PC-9 (cell line): ENCODE measurements at places on chromosomes 2 and 18. TPM values are rescaled to one million over a fixed set of nuclear protein-coding genes. Genes with fewer than 3 reads are reported as not detected.

- H3K4me1 ChIP-seq, result 0 out of 2 replicates have a peak, but pooled peaks cover 5% of the 10 kb centered on the region
- peaks cover 94% of the 10 kb centered on the region for H3K27me3 ChIP-seq
- DNase-seq, result no peak
- no peak overlapping the region for H3K27ac ChIP-seq
- H3K4me3 ChIP-seq, result no peak overlapping the region
- H3K36me3 ChIP-seq, result no peaks in the 10 kb centered on the region
These were observed 151.1 kb upstream of the TWIST2 start for GRCh38 chr2:238696786-238697185.

DNA sequence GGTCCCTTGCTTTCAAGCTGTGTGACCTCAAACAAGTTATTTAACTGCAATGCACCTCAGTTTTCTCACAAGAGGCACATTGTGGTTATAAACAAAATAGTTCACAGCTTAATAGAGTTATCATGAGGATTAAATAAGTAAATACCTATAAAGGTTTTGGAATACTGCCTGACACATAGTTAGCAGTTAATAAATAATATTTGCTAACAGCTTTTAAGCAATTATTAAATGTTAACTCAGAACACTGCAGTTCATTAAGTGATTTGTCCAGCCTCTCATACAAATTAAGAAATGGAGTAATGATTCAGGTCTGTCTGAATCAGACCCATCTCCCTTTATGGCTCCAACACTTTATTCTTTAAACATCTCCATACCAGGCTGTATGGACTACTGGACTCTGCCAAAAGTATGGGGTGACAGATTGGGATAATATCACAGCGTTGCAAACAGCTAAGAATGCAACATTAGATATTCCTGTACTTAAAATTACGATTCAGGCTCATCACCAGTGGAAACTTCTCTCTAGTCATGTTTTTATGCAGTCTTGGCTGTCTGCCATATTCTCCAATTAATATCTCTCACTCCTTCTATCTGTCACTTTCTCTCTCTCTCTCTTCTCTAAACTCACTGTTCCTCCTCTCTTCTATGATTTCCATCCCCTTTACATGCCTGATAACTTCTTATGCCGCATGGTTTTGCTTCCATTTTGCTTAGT, 370.6 kb upstream of the UBE2E3 start:
- no peaks in the 10 kb centered on the region for H3K4me1 ChIP-seq
- no peak overlapping the region for H3K27ac ChIP-seq
- no peaks in the 10 kb centered on the region for H3K36me3 ChIP-seq
- H3K27me3 ChIP-seq, result no peaks in the 10 kb centered on the region
- H3K4me3 ChIP-seq, result no peak overlapping the region

DNA sequence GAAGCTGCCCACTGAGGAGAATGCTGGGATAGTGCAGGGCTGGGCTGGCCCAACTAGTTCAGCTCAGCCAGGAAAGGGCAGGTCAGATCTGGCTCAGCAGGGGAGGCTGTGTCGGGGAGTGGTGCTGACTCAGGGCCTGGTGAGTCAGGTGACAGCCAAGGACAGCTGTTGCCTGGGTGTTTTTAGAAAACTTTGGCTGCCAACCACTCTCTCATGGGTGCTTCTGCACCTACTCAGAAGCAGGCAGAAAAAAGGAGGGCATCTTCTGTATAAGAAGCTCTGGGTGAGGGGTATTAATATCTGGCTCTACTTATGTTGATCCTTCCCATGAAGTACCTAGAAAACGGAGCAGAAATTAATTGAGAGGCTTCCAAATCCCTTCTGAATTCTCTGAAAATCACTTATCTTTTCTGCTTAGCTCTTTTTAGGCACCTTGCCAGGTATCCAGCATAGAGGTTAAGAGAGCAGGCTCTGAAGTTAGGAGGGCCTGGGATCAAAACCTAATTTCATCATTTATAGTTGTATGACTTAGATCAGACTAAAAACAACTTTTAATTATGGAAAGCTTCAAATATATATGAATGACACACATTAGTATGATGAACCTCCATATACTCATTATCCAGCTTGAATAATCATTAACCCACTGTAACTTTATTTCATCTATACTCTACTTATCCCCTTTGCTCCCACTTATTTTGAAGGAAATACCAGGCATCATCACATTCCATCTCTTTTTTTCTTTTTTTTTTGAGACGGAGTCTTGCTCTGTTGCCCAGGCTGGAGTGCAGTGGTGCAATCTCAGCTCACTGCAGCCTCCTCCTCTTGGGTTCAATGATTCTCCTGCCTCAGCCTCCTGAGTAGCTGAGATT, 15.5 kb upstream of the RAB10 start:
- peak overlapping the region; percentile 61 for H3K27ac ChIP-seq
- no peaks in the 10 kb centered on the region for H3K27me3 ChIP-seq
- no peak overlapping the region for H3K4me3 ChIP-seq
- no peaks in the 10 kb centered on the region for H3K36me3 ChIP-seq
- peak; percentile 88 for DNase-seq

DNA sequence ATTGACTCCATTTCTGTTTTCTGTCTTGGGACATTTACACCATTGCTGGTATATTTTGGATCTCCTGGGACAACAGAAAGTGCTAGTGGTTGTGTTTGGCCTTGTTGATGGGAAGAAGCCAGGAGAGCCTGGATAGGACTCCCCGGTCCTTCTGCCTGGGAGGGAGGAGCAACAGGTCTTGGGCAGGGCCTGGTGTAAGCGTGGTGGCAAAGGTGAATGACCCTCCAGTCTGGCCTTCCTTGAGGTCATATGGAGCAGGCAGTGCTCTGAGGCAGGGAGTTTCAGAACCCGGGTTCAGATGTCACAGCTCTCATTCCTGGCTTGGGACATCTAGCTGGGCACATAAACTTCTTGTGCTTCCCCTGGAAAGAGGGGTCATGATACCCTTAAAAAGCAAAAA, 56.0 kb upstream of the RBM44 start:
- DNase-seq, result no peak
- H3K36me3 ChIP-seq, result 0 out of 2 replicates have a peak, but pooled peaks cover 6% of the 10 kb centered on the region
- H3K27ac ChIP-seq, result peak overlapping the region; percentile 66
- peaks cover 35% of the 10 kb centered on the region for H3K4me1 ChIP-seq
- H3K4me3 ChIP-seq, result no peak overlapping the region

GRCh38 chr18:26989842-26990241, 124.3 kb upstream of the AQP4 start:
- H3K4me3 ChIP-seq, result no peak overlapping the region
- H3K4me1 ChIP-seq, result no peaks in the 10 kb centered on the region
- no peak overlapping the region for H3K27ac ChIP-seq

DNA sequence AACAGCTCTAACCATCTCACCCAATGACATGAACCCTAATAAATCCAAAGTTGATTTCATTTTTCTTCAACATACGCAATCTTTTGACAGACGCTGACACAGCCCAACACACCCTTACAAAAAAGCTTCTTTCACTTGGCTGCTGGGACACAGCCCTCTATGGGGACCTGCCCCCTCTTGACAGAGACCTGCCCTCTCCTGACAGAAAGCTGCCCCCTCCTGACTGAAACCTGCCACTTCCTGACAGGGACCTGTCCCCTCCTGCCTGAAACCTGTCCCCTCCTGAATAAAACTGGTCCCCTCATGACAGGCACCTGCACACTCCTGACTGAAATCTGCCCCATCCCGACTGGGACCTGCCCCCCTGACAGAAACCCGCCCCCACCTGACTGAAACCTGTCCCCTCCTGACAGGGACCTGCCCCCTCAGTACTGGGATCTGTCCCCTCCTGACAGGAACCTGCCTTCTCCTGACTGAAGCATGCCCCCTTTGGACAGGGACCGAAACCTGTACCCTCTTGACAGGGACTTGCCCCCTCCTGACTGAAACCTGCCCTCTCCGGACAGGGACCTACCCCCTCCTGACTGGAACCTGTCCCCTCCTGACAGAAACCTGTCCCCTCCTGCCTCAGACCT, 87.9 kb downstream of the PXDN start:
- no peak for DNase-seq
- H3K27ac ChIP-seq, result 0 out of 2 replicates have a peak overlapping the region, but pooled peaks have one; percentile 16
- H3K27me3 ChIP-seq, result peaks cover 13% of the 10 kb centered on the region
- H3K4me1 ChIP-seq, result no peaks in the 10 kb centered on the region

DNA sequence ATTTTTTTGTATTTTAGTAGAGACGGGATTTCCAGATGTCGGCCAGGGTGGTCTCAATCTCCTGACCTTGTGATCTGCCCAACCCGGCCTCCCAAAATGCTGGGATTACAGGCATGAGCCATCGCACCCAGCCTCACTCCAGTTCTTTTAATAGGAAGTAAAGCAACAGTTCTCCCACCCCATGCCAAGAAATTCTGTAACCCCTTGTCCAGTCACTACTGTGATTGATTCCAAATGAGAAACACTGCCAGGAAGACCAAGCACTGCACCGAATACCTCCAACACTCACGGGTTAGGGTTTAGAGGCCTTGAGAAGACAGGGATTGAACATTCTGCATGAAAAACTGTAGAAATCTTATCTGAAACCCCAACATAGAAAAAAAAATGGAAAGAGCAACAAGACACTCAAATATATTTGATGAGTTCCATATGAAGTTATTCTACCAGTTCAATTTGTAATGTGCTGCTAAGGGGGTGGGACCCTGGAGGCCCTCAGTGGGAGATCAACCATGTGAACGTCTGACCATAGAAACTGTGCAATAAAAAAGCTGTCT, 48.2 kb upstream of the BIN1 start:
- 0 out of 2 replicates have a peak overlapping the region, but pooled peaks have one; percentile 80 for H3K27ac ChIP-seq
- DNase-seq, result no peak
- no peak overlapping the region for H3K4me3 ChIP-seq
- peaks cover 50% of the 10 kb centered on the region for H3K4me1 ChIP-seq
- H3K27me3 ChIP-seq, result no peaks in the 10 kb centered on the region

The VWA3B gene
- total RNA-seq, result not detected in 2 replicates

The CD28 gene
- total RNA-seq, result not detected in 2 replicates

The CHST10 gene
- not detected in 2 replicates for total RNA-seq
